ENCODE measurements at places on chromosomes 6 and 20.

DNA sequence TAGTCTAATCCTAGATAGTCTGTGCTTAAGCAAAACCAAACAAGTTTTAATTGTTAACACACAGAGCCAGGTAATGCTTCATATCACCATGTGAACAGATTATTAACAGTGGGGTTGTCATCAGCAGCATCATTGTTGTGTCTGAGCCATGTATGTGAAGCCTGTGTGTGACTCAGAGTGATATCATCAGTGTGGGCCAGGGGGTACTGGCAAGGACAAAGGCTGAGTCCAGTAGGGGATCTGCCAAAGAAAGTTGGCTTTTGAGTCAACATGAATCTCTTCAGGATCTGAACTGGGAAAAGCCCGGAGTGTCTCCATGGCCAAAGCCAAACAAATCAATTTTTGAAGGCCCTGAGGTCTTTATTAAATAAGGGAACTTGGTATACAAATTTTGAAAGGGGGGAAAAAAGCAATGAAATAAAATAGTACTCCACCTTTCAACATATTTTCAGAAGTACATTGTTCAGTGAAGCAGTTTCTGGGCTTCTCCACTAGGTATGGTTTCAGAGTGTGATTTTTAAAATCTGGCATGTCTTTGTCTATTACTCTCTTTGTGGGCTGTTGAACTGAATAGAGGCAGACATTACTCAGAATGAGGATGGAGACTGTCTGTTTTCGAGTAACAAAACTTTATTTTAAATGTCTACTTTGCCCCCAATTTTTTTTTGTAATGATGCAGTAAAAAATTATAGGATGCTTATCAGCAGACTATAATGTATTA, 444.2 kb upstream of the JAG1 start:
- H3K4me3 ChIP-seq, result no peak overlapping the region
- no peaks in the 10 kb centered on the region for H3K27me3 ChIP-seq
- no peaks in the 10 kb centered on the region for H3K36me3 ChIP-seq

GRCh38 chr6:42113936-42114636, 28.3 kb downstream of the C6orf132 start:
- DNase-seq, result no peak
- no peak overlapping the region for H3K27ac ChIP-seq
- peaks cover 8% of the 10 kb centered on the region for H3K27me3 ChIP-seq
- H3K4me3 ChIP-seq, result no peak overlapping the region

GRCh38 chr6:163707387-163708355, 293.2 kb downstream of the QKI start:
- peaks cover 4% of the 10 kb centered on the region for H3K4me1 ChIP-seq
- H3K27me3 ChIP-seq, result peaks cover 4% of the 10 kb centered on the region
- no peak overlapping the region for H3K4me3 ChIP-seq
- H3K36me3 ChIP-seq, result no peaks in the 10 kb centered on the region
- DNase-seq, result no peak

DNA sequence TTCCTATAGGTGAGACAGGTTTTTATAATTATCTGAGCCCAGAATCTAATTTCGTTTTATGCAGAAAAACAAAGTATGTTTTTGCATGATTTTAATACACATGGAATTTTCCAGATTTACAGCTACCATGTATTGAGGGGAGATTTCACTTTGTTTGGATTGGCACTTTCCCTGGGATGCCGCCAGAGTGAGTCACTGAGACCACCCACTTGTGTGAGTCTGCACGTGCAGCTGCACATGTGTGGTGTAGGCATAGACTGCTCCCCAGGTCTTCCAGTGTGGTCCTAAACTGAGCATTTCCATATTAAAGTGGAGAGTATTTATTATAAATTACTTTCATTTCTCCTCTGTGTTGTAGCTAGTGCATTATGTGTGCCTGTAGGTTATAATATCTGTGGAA, 186.8 kb downstream of the UBE3D start:
- H3K36me3 ChIP-seq, result no peaks in the 10 kb centered on the region
- no peak for DNase-seq
- H3K4me3 ChIP-seq, result no peak overlapping the region
- H3K27me3 ChIP-seq, result no peaks in the 10 kb centered on the region
- H3K27ac ChIP-seq, result no peak overlapping the region

DNA sequence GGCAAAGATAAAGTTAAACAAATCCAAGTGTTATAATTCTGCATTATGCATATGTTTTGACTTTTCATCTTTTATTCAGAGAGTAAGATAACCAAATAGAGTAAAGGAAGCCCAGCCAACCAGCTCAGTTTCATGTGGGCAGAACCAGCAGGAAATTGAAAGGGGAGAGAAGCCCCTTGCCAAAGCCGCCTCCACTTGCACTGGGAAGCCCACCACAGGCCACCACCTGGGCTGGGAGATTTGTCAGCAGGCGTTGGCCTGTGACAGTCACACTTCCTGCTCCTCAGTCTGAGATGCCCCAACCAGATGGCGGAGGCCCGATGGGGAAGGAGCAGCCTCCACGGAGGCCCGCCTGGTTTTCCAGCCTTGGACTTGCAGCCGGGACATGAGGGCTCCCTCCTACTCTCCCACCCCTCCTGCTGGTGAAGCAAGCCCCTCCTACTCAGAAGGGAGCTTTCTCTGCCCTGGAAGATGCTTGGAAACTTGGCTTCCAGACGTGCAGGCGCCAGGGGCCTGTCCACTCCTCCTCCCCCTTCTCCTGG, 166.8 kb upstream of the SULF2 start:
- peaks cover 2% of the 10 kb centered on the region for H3K27me3 ChIP-seq
- no peak overlapping the region for H3K27ac ChIP-seq
- no peak for DNase-seq
- no peaks in the 10 kb centered on the region for H3K36me3 ChIP-seq
- peaks cover 2% of the 10 kb centered on the region for H3K4me1 ChIP-seq
- no peak overlapping the region for H3K4me3 ChIP-seq

- no peak for DNase-seq
- H3K27me3 ChIP-seq, result peaks cover 4% of the 10 kb centered on the region
- H3K4me3 ChIP-seq, result no peak overlapping the region
- no peaks in the 10 kb centered on the region for H3K36me3 ChIP-seq
- no peaks in the 10 kb centered on the region for H3K4me1 ChIP-seq
- H3K27ac ChIP-seq, result no peak overlapping the region
These were observed 19.7 kb downstream of the LAMA5 start for GRCh38 chr20:62347445-62347844.

DNA sequence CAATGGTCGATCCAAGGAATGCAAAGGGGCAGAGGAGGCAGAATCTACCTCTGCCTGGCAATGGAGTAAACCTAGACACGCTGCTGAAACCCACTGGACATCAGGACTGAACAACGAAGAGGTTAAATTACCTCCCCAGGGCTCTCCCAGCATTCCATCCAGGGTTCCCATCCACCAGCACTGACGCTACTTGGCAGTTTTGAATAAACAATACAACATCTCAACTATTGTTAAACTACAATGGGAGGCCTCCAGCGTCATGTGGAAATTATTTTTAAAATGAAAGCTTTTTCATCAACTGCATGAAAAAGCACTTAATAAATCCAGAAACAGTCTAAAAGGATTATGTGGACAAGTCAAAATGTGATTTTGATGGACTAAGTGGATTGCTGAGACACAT, 96.8 kb upstream of the NHSL1 start:
- H3K4me3 ChIP-seq, result no peak overlapping the region
- H3K4me1 ChIP-seq, result peaks cover 6% of the 10 kb centered on the region
- H3K36me3 ChIP-seq, result no peaks in the 10 kb centered on the region
- H3K27ac ChIP-seq, result no peak overlapping the region

GRCh38 chr20:54086507-54087039, 16.2 kb upstream of the BCAS1 start:
- no peak for DNase-seq
- H3K27ac ChIP-seq, result no peak overlapping the region
- H3K4me1 ChIP-seq, result peaks cover 20% of the 10 kb centered on the region
- H3K36me3 ChIP-seq, result no peaks in the 10 kb centered on the region

DNA sequence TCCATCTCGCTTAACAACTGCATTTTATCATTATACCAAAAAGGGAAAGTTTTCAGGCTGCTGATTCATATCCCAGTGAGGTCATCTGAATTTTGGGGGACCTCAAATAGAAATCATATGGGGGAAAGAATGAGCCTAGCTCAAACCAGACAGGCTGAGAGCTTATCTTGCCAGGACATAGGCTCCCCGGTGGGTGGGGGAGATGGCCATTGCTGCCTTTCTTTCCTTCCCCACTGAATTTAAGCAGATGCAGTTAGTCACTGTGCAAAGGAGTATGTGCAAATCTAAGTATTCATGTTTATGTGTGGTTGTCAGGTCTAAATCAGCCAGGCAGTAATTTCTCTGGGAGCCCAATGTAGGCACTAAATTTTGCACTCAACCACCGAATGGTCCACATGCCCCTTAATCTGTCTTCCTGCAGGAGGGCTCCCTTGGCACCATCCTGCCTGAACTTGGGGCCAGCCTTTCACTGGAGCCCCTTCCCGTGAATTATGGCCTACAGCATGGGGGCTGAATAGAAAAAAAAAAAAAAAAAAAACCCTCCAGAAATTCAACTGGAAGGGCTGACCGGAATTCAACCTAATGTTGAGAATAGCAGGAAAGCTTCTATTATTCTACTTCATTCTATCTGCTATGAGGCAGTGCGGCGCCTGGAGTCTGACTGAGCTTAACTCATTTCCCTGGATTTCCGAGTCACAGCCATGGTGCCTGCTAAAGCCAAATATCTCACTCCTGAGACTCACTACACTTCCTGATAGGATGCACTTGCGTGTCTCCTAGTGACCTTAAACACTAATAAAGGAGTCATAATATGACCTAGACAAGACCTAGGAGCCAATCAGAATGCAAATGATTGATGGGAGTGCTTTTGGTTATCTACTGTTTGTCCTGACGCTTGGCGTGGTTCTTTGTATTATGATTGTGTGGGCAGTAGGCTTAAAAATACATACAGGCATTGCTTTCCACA, 161.5 kb upstream of the HEY2 start:
- no peak for DNase-seq
- no peaks in the 10 kb centered on the region for H3K4me1 ChIP-seq
- H3K36me3 ChIP-seq, result no peaks in the 10 kb centered on the region
- H3K27me3 ChIP-seq, result peaks cover 18% of the 10 kb centered on the region
- no peak overlapping the region for H3K4me3 ChIP-seq
- no peak overlapping the region for H3K27ac ChIP-seq

- H3K27ac ChIP-seq, result no peak overlapping the region
- H3K4me3 ChIP-seq, result no peak overlapping the region
- no peak for DNase-seq
- H3K36me3 ChIP-seq, result no peaks in the 10 kb centered on the region
- H3K27me3 ChIP-seq, result no peaks in the 10 kb centered on the region
- peaks cover 4% of the 10 kb centered on the region for H3K4me1 ChIP-seq
These were observed 77.4 kb downstream of the GFOD1 start for GRCh38 chr6:13409991-13410390.

DNA sequence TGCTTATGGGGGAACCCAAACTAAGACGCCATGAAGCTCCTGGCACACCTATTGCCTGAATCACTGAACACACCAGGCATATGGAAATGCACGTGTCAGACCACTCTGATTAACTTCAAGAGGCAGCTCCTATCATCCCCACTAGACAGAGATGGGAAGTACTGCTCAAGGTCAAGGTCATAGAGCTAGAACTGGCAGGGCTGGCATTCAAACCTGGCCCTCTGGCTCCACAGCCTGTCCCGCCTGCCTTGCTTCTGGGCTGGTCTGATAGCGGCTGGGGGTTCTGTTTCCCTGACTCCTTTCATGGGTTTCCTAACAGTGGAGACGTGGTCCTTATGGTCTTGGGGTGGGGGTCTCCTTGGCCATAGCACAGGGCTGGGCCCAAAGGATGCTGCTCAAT, 22.6 kb upstream of the DSN1 start:
- H3K4me1 ChIP-seq, result no peaks in the 10 kb centered on the region
- no peaks in the 10 kb centered on the region for H3K36me3 ChIP-seq
- no peaks in the 10 kb centered on the region for H3K27me3 ChIP-seq
- no peak for DNase-seq
- H3K27ac ChIP-seq, result no peak overlapping the region
- H3K4me3 ChIP-seq, result no peak overlapping the region

GRCh38 chr20:1274485-1275311, 8.6 kb downstream of the SNPH start:
- H3K27me3 ChIP-seq, result no peaks in the 10 kb centered on the region
- peak overlapping the region; percentile 85 for H3K27ac ChIP-seq
- H3K4me3 ChIP-seq, result no peak overlapping the region

DNA sequence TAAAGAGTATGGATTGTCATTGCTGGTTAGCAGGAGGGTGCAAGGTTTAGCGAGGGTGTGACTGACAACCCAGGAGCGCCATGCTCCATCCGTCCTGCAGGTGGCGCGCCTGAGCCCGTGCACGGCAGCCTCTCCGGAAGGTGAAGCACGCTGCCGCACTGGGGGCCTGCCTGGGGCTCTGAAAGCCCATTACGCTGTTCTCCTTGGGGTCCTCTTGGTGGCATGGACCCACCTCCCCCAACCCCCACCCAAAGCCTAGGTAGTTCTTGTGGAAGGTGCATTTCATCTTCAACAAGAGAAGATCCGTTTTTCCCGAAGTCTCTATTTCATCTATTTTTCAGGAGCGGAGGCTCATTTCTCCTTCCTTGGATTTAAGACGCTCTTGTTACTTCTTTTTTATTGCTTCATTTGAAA, 197.4 kb upstream of the KCNG1 start:
- peaks cover 10% of the 10 kb centered on the region for H3K4me1 ChIP-seq
- DNase-seq, result peak; percentile 34
- no peak overlapping the region for H3K4me3 ChIP-seq
- H3K27me3 ChIP-seq, result peaks cover 29% of the 10 kb centered on the region
- peaks cover 13% of the 10 kb centered on the region for H3K36me3 ChIP-seq
- H3K27ac ChIP-seq, result no peak overlapping the region

- no peak overlapping the region for H3K4me3 ChIP-seq
- no peak overlapping the region for H3K27ac ChIP-seq
- no peaks in the 10 kb centered on the region for H3K4me1 ChIP-seq
- no peak for DNase-seq
These were observed 234.2 kb upstream of the SULF2 start for GRCh38 chr20:48019496-48019895.

DNA sequence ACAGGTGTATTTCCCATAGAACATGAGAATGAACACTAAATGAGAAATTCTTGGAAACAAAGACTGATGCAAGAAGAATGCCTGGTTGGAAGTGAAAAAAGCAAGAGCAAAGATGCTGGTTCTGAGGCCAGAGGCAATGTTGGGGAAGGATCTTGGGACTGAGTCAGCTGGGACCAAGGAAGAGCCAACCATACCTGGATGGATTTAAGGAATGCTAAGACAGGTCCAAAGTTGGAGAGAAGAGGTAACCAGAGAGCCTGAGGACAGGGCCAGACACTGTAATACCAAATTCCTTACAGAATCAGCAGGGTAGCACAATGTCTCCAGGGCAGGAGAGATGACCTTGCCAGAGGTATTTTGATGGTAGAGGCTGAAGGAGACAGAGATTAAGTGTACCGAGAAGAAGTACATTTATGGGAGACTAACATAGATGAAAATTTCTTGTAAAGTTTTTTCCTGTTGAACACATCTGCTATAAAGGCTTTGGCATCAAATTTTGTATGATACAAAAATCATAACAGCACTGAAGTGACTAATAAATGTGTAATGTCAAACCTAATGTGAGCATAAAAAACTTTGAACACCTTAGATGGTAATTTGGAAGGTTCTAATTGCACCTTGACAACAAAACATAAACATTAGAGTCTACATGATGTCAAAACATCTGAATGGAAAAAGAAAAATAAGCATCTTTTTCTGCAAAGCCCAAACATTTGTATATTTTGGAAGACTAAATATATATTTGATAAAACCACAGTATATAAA, 221.7 kb upstream of the MARCKS start:
- no peak overlapping the region for H3K4me3 ChIP-seq
- H3K4me1 ChIP-seq, result peaks cover 7% of the 10 kb centered on the region
- H3K27me3 ChIP-seq, result peaks cover 4% of the 10 kb centered on the region
- no peak for DNase-seq

All from naive thymus-derived CD8-positive, alpha-beta T cell (primary cell).